ENCODE measurements at places on chromosomes 13 and 19.
A peak's percentile ranks its signal among the peaks of the same experiment; 100 is the strongest.

GRCh38 chr19:40908976-40909375 is 26.9 kb upstream of the CYP2A7 start:
- DNase-seq, result no peak

GRCh38 chr13:72774019-72774418 is 7.7 kb downstream of the DIS3 start:
- DNase-seq, result no peak

DNA sequence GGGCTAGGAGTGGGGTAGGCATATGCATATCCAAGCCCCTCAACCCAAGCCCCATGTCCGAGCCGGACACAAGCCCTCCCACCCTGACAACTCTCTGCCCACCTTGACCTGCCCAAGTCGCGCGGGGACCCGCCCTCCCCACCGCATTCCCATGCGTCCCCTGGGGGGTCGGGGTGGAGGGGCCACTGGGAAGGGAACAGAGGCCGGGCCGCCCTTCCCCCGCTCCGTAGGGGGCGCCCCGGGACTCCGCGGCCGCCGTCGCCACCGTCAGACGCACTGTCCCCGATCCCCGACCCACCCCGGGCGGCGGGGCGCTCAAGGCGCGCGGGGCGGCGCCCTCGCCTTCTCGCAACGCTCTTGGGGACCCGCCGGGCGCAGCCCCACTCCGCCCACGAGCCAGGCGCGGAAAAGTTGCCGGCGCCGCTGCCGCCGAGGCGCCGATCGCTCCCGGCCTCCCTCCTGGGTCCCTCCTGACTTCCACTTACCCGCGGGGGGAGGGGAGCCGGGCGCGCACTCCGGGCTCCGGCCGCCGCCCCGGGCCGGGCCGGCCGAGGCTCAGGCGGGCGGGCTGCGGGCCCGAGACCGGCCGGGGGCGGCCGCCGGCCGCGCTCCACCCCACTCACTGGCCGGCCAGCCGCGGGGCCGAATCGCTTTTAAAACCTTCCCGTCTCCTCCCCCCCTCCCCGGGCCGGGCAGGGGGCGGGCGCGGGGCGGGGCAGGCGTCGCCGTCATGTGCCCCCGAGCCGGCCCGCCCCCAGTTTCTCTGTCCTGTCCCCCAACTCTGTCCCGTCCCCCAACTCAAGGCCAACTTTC is 34.4 kb upstream of the NANOS3 start:
- peak; percentile 87 for DNase-seq

DNA sequence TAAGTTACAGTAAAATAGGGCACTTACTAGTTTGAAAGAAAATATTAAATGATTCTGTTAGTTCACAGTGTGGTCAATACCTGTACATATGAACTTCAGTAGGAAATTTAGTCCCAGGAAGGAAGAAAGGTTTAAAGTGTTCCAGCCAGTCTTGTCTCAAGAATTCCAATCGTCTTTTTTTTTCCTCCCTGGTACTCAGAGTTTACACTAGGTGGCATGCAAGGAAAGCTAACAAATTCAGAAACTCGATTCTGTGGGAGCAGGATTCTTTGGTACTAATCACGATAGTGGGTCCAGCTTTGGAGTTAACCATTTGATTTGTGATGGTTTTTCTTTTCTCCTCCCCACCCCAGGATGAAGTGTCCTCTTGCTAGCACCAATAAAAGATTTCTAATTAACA is 43.6 kb downstream of the POLR1D start:
- DNase-seq, result no peak

- DNase-seq, result peak; percentile 8
Measured at GRCh38 chr13:38636761-38637160, 50.1 kb upstream of the FREM2 start.

GRCh38 chr13:109764470-109765291 is 21.7 kb downstream of the IRS2 start:
- DNase-seq, result no peak

GRCh38 chr19:11995174-11995573 is 30.3 kb downstream of the ZNF763 start:
- DNase-seq, result no peak

DNA sequence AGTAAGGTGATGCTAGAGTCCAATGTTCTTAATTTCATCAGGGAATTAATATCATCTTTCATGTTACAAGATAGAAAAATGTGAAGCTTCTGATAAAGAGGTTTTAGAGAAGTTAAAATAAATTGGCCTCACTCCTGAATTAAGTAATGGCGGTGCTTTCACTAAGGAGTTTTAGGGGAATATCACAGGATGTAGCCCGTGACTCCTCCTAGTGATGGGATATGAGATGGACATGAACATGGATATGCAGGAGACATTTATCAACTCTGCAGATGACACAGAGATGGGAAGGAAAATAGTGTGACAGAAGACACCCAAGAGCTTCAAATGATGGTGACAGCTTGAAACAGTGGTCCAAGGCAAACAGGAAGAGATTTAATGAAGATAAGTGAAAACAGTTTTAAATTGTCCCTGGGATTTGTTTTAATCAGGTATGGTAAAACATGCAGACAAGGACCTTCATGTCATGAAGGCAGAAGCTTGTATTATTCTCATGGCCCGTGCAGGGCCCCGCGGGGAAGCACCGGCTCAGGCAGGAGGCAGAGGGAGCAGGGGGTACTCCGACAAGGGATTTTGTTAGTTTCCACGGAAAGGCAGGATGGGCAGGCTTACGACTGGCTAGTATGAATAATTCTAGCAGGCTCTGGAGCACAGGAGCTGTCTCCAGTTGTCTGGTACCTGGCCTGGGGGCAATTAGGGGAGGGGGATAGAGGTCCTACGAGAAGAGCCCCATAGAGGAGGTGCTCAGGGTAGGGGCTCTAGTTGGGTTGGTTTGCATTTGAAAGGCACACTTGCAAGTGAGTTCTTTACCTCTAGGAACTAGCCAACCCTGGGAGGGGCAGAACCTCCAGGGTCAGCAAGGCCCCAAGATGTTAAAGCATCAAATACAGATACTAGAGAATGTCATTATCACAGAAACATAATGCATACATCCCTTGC is 38.7 kb upstream of the FARP1 start:
- DNase-seq, result no peak

DNA sequence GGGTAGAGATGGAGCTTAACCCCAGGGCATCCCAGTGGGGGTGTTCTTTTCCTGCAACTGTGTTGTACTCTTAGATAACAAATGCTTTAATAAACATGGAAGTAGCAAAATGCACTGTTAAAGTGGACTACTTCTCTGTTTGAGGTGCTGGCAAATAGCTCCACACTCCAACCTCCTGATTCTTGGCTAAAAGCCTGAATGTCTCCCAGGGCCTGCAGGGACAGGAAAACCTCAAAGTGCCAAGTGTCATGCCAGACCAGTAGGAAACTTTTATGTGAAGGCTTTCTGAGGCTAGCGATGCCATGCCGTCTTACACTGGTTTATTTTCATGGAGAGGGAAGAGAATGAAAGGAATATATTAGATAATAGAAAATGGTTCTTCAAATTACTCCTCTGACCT is 6.8 kb downstream of the FREM2 start:
- no peak for DNase-seq

GRCh38 chr19:51271067-51271466 is 20.2 kb downstream of the SIGLECL1 start:
- no peak for DNase-seq

DNA sequence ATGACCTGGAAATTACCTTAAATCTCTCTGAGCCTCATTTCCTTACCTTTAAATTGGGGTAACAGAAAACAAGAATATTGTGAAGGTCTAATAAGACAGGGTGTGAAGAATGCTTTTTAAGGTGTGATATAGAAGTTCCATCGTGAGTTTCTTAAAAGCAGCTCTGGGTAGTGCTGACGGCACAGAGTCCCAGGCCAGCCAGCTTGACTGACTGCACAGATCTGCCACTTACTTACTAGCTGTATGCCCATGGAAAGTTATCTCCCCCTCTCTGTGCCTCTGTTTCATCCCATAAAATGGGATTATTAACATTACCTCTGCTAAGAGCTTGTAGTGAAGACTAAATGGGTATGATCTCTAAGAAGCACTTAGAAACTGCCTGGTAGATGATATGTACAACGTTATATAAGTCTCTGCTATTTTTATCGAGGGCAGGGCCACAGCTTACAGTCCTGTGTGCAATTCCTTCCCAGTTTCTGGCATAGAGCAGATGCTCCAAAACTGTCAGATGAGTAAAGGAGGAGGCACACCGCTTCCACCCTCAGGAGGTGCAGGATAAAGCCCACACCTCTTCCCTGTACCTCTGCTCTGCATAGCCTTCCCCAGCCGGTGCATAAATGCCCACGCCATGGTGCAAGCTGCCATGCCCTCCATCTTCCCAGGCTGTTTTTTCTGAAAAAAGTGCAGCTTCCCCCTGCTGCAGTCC is 99.6 kb downstream of the MBNL2 start:
- no peak for DNase-seq

- DNase-seq, result no peak
Measured at GRCh38 chr19:24166055-24166454, 79.1 kb downstream of the ZNF254 start.

- DNase-seq, result no peak
Measured at GRCh38 chr19:22608441-22608840, 25.7 kb upstream of the ZNF492 start.

- no peak for DNase-seq
Measured at GRCh38 chr19:40363069-40363468, 14.6 kb downstream of the PLD3 start.

DNA sequence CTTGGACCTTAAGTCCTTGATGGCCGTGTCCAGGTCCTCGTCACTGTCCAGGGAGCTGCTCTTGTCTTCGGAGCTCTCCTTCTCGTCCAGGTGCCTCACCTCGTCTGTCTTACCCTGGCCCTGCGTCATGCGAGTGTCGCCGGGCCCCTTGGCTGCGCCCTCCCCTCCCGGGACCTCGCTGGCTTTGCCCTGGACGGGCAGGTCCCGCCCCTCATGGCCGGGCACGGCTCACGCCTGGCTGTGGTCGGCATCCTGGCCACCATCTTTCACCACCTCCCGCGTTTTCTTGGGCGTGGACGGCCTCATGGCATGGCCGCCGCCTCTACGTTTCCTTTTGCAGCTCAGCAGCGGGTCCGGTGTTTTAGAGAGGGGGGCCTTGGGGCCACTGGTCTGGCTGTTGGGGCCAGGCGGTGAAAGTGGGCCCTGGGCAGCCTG is 14.8 kb downstream of the RB1 start:
- DNase-seq, result no peak

GRCh38 chr19:41366089-41366488 is 2.1 kb upstream of the B9D2 start:
- DNase-seq, result no peak

- no peak for DNase-seq
Measured at GRCh38 chr13:113350065-113350937, 13.6 kb downstream of the GRTP1 start.

DNA sequence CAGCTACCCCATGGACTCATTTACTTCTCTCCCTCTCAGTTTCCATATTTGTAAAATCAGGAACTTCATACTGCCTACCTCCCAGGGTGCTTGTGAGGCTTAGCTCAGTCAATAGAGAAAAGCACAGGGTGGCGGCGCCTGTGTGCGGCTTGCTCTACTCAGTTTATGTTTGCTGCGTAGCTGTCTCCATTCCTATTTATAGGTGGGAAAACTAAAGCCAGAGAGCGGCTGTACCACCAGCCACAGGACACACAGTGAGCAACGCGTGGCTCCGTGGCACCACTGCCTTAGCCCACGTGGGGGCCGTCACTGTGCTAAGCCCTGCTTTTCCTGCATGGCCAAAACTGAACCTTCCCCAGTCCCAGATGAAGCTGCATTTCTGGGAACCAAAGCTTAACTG is 292.4 kb downstream of the TEX29 start:
- DNase-seq, result no peak

GRCh38 chr19:51549533-51550324 is 18.3 kb upstream of the SIGLEC6 start:
- DNase-seq, result no peak

- DNase-seq, result no peak
Measured at GRCh38 chr19:7004313-7004931, 16.8 kb downstream of the MBD3L2B start.

GRCh38 chr13:49670828-49671227 is 20.5 kb downstream of the EBPL start:
- DNase-seq, result no peak

GRCh38 chr13:99648927-99649326 is 147.7 kb downstream of the TM9SF2 start:
- no peak for DNase-seq

DNA sequence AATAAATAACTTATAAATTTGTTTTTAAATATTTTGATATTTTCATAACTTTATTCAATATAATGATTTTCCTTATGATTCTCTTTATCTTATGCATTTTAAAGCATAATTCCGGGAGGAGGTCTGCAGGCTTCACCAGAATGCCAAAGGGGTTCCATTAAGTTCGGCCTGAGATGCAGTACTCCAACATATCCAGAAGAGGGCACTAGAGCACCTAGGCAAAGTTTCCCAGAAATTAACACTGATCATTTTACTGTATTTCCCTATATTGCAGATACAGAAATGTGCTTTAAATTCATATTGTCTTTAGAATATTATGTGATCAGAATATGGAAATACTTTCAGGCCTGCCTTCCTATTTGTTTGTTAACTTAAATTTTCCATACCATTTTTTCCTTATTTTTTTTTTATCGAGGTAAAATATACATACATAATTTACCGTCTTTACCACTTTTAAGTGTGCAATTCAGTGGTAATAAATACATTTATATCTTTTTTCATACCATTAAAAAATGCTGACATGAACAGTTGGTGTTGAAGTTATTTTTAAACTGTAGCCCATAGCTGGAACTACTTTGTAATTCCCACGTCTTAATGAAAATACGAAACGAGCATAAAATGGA is 58.9 kb upstream of the TM9SF2 start:
- DNase-seq, result no peak

- no peak for DNase-seq
Measured at GRCh38 chr19:2288818-2289713, 7.1 kb upstream of the PEAK3 start.

DNA sequence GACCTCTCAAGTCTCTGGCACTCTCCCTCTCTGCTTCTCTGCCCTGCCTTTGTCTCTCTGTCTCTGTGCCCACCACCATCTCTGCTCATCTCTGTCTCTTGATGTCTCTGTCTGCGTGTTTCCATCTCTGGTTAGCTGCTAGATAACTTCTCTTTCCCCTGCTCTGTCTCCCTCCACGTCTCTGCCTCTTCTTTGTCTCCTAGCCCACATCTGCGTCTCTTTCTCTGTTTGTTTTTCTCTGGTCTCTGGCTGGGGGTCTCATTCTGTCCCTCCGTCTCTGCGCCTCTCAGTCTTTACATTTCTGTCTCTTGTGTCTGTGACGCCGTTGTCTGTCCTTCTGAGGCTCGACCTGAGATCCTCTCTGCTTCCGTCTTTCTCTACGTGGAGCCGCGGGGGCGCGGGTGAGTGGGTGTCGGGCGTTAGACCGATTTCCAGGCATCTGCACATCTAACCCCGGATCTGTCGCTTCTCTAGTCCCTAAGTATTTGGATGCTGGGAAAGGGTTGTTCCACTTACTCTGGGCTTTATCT is 386 bp downstream of the GIPR start:
- DNase-seq, result no peak

- DNase-seq, result no peak
Measured at GRCh38 chr13:30819136-30819888, 84.0 kb downstream of the ALOX5AP start.

DNA sequence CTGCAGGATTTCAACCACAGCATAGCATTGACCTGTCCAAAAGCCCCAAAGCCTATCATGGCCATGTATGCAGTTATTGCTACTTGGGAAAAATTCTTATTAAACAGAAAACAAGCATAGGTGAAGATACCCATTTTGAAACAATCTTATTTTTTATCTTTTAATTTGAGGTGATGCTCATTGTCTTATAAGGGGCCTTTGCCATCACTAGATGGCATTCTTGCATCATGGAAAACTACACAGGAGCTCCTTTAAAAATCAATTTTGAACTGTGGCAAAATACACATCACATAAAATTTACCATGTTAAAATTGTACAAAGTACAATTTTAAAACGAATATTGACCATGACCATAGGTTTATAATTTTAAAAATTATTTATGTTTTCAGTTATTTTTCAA is 38.9 kb upstream of the ZNF835 start:
- DNase-seq, result no peak
